ENCODE measurements at places on chromosomes 13 and 19. TPM values are rescaled to one million over a fixed set of nuclear protein-coding genes. Genes with fewer than 3 reads are reported as not detected.

DNA sequence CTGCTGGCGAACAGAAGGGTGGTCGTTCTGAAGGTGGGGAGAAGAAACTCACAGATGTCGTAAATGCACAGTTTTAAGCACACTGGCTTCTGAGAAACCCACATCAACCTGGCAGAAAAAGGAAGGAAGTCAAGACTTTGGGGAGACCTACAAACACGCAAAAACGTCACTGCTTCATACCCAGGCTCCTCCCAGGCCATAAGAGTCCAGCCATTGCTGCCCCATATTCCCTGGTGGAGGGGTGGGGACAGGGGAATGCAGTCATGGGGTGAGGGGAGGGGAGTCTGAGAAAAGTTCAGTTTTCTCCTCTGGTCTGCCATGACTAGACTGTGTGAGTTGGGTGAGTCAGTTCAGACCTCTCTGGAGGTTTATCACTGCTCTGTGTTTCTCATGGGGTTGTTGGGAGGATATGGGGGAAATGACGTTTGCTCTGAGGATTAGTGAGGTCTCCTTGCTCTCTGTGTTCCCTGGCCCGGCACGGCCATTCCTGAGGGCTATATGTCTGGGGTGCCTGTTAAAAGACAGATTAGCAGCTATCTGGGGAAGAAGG lies 139.0 kb downstream of the FLT1 start:
- H3K4me3 ChIP-seq, result no peak overlapping the region
- H3K27ac ChIP-seq, result peak overlapping the region; percentile 96
- H3K27me3 ChIP-seq, result no peaks in the 10 kb centered on the region

DNA sequence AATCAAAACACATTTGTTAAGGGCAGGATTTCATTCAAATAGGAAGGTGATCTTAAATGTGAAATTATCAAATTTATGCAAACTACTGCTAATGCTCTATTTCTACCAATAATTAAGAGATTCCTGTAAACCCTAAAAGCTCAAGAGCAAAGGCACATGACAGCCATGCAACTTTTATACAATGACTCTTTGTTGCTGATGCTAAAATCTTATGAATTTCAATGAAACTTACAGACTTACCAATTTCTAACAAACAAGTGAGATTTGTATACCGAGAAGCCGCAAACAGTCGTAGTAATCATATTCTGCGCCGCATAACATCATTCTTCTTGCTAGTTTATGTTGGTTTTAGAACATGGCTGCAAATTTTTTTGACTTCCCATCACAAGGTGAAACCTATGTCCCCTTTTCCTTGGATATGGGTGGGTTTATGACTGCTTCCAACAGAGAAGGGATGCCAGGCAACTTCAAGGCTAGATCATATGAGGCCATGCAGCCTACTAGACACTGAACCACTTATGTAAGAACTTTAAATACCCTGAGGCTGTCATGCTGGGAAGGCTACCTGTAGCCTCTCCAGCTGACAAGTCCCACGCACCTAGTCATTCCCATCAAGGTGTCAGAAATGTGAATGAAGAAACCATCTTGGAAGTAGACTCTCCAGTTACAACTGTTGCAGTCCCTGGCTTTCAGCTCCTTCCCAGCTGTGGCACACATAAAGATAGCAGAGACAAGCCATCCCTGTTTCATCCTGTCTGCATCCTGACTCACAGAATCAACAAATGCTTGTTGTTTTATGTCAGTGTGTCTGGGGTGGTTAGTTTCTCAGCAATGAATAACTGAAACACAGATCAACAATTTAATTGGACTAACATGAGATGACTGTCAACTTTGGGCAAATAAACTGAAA lies 42.0 kb downstream of the LNX2 start:
- H3K27ac ChIP-seq, result peak overlapping the region; percentile 34
- H3K4me1 ChIP-seq, result peaks cover 13% of the 10 kb centered on the region
- DNase-seq, result no peak
- no peak overlapping the region for H3K4me3 ChIP-seq
- H3K36me3 ChIP-seq, result peaks cover 28% of the 10 kb centered on the region
- H3K27me3 ChIP-seq, result no peaks in the 10 kb centered on the region

GRCh38 chr13:41788552-41788951 lies 172.4 kb downstream of the VWA8 start:
- no peaks in the 10 kb centered on the region for H3K36me3 ChIP-seq
- no peak for DNase-seq
- no peak overlapping the region for H3K4me3 ChIP-seq
- H3K27ac ChIP-seq, result no peak overlapping the region
- no peaks in the 10 kb centered on the region for H3K4me1 ChIP-seq
- no peaks in the 10 kb centered on the region for H3K27me3 ChIP-seq

The GPR4 gene
- not detected for total RNA-seq

The CRX gene
- not detected for total RNA-seq

DNA sequence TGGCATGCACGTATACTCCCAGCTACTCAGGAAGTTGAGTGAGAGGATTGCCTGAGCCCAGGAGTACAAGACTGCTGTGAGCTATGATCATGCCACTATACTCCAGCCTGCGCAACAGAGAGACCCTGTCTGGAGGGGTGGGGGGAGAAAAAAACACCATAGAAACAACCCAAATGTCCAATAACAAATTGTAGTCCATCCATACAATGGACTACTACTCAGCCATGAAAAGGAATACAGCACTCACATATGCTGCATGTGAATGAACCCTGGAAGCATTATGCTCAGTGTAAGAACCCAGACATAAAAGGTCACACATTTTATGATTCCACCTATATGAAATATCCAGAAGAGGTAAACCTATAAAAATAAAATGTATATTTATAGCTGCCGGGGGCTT lies 42.3 kb downstream of the CD320 start:
- H3K4me3 ChIP-seq, result no peak overlapping the region
- H3K27me3 ChIP-seq, result peaks cover 3% of the 10 kb centered on the region
- H3K4me1 ChIP-seq, result peaks cover 9% of the 10 kb centered on the region
- H3K27ac ChIP-seq, result no peak overlapping the region
- H3K36me3 ChIP-seq, result peaks cover 4% of the 10 kb centered on the region
- peak; percentile 14 for DNase-seq

The KLK15 gene
- not detected for total RNA-seq

Measured in mesothelial cell of epicardium (in vitro differentiated cells).